ENCODE measurements at places on chromosomes 5 and 9.

DNA sequence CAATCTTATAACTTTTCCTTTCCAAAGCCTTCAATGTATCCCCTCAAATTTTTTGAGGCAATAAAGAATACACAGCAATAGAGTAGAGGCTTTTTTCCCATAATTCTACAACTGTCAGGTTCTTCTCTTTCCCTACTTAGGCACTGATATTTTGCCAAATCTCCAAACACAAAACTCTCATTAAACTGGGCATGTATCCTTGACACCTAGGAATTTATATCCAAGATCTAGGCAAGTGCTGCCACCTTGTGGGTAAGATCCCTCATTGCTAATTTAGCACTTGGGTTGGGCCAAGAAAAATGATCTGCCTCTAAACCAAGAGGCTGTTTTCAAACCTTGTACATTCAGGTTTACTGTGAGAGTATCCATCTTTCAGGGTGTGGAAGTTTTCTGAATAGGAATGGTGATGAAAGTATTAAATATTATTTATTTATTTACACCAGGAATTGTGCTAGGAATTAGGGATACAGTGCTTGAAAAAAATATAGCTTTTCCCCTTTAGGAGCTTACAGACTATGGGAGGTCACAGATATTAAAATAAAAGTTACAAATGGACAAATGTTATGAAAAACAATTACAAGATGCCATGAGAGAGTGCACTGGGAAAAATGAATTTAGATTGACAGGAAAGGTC lies 17.6 kb downstream of the TSTD2 start:
- no peak for DNase-seq

- no peak for DNase-seq
Observed at GRCh38 chr9:133981958-133982681, 10.0 kb downstream of the VAV2 start.

DNA sequence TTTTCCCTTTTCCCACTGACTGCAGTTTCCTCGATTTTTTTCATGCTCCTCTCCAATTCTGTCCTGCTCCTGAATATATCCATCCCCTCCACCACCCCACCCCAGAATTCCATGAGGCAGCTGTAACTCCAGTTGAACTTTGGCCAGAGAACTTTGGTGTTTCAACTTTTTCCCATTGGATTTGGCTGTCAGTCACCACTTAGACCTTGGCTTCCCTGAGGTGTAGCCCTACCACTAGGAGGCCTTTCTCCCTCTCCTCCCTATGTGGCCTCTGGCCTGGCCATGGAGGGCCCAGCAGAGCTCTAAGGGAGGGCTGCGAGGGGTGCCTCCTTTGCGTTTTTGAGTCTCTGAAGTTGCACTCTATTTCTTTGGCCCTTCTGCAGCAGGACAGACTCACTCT lies 261.3 kb downstream of the PIK3R1 start:
- no peak for DNase-seq

DNA sequence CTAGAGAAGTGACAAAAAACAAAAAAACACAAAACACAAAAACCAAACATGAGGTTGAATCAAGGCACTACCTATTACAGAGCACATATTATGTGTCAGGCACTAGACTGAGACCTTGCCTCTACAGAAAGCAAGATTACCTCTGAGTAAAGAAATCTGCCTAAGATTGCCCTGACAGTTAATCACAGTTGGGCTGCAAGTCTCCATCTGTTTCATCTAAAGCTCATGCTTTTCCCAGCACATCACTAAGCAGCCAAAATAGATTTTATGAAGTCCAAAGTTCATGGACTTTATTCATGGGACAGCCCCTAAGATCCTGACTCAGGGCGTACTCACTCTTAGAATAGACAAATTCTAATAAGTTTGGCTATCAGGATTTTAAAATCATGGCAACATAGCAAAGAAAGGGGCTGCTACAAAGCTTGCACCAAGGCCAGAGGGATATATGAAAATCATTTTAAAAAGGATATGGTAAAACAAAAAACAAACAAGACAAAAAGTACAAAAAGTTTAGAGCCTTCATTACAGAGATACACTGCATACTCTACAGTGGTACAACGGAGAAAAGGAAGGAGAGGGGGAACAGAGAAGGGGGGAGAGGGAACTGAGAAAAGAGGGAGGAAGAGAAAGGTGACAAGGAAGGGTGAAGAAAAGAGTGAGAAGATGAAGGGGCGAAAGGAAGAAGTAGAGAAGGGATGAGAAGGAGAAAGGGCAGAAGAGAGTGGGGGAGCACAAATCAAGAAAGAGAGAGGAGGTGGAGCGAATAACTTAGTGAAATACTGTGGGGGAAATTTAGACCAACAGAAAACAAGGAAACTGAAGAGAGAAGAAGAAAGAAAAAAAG lies 58.2 kb downstream of the RICTOR start:
- DNase-seq = no peak

DNA sequence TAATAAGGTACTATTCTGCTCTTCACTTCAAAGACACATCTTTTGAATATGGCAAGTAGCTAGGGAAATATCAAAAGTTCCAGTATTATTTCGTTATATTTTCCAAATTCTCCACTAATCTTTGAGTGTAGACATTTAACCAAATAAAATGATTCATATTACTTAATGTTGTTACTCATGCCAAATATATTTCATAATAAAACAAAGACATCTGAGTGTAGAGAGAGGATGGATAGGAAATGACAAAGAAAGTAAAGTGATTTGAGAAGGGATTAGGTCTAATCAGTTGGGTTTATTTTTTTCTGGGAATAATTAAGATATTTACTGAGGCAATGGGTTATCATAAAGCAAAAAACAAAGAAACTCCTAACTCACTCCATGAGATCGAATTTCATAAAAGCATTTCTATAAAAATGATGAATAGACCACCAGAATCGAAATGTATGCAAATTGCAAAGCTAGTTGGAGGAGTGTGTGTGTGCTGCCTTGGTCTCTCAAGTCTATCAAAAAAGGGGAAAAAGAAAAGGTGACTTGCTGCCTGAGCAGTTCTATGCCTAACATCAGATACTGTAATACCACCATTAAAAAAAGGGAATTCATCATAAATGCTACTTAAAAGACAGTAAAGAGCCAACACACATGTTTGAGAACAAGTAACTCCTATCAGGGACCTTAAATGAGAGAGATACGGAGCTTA lies 255.5 kb downstream of the PDE4D start:
- no peak for DNase-seq

DNA sequence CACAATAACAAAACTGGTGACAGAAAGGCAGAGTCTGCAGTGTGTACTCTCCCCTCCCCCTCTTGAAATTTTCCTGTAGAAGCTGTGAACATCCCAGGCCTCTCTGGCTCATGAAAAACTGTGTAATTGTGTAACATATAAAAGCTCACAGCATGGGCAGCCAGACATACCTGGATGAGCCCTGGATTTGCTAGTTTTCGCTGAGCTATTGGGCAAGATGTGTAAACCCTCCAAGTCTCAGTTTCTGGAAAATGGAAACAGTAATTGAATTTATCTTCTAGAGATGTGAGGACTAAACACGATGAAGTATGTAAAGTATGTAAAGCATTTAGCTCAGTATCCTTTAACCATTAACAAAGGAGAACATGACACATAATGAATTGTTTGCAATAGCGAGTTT lies 143.2 kb upstream of the ANKH start:
- no peak for DNase-seq

DNA sequence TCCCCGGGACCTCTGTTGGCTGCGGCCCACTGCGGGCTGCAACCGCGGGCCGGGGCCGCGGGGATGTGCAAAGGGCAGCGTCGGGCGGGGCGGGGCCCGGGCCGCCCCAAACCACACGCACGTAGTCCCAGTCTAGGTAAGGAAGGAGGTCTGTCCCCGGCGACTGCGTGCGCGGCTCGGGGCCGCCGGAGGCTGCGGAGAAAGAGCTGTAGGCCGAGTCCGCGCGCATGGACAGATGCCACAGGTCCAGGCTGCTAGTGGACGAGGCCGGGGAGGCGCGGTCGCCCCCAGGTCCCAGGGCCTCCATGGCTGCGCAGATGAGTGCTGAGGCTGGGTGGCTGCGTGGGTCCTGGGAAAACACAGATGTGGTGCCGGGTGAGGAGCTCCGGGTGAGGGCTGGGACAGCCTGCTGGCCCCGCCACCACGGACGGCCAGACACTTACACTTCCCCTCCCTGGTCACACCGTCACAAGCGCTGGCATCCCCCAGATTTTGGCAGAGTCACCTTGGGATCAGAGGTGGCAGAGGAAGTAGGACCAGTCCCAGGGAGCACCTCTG lies 4.5 kb downstream of the SHROOM1 start:
- no peak for DNase-seq

DNA sequence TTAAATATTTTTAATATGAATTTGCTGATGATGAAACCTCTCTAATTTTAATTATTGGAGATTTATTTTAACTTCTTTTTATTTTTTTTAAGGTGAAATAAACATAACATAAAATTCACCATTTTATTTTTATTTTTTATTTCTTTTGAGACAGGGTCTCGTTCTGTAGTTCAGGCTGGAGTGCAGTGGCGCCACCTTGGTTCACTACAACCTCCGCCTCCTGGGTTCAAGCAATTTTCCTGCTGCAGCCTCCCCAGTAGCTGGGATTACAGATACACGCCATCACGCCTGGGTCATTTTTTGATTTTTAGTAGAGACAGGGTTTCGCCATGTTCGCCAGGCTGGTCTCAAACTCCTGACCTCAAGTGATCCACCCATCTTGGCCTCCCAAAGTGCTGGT lies 402.9 kb downstream of the PRR16 start:
- no peak for DNase-seq

- no peak for DNase-seq
Observed at GRCh38 chr9:90546200-90546599, 96.4 kb downstream of the DIRAS2 start.

DNA sequence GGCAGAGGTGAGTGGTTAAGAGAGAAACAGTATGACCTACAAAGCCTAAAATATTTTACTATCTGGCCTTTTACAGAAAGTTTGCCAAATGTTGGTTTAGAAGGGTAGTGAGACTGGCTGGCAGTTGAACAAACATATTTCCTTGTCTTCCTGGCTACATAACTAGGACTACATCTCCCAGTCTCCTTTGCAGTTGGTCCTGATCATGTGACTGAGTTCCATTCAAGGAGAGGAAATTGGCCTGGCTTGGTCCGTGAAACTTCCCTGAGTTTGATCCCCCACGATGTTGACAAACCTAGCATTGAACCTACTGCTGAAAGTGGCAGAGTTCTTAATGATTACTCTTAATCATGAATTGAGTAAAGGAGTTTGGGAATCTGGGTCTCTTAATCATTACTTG lies 280.8 kb downstream of the SLIT3 start:
- no peak for DNase-seq

DNA sequence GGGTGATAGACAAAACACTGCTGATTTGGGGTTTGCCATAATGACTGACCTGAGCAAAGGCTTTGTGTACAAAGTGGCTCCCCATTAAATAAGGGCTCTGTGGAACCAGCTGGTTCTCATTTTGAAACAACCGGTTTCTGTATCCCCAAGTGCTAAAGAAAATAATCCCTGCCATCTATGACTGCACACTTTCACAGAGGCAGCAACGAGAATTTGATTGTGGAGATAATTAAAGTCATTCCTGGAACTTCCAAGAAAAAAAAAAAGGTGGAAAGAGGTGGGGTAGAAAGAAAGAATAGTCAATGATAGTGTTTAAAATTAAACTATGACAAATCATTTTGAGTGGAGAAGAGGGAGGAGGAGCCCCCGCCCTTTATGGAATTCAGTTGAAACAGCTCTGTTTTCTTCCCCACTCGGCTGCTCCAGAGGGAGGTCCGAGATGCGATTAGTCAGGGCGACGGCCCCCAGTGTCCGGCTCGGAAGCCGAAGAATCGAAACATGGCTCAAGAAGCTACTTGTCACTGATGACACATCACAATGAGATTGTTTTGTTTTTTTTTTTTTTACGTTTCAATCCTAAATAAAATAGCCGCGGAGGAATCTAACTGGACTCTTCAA lies 38.4 kb downstream of the EBF1 start:
- no peak for DNase-seq

GRCh38 chr9:127684576-127684975 lies 22.2 kb upstream of the CFAP157 start:
- no peak for DNase-seq

DNA sequence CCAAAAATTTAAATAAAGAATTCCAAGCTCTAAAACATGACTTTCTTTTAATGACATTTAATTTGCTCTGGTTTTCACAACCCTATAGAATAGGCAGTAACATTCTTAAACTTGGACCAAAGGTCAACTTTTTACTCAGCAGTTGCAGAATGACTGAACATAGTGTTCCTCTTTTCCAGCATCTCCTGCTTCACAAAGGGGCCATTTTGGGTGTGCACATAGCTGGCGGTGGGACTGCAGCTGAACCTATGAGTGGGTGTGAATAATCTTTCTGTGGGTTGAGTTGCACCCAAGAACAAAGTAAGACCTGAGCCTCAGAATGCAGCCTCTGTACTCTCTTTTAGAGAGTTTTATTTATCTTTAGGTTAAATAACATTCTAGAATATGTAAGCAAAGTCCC lies 96.9 kb upstream of the HAPLN1 start:
- DNase-seq = no peak

DNA sequence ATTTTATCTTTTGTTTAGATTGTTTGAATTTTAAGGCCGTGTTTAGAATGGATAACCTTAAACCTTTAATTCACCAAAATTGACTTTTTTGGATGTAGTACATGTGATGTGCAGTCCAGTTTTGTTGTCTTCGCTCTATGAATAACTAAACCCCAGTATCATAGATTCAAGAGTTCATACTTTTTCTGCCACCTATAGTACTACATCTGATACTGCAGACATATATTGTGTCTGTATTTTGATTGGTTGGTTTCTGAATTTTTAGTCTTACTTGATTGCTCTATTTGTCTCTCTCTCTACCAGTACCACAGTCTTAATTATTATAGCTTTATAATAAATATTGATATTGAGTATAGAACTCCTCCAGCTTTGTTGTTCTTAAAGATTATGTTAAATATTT lies 58.1 kb downstream of the PPIP5K2 start:
- no peak for DNase-seq

GRCh38 chr5:181187500-181188213 lies 17.3 kb downstream of the TRIM7 start:
- DNase-seq = no peak

GRCh38 chr9:16625811-16626210 lies 244.7 kb downstream of the BNC2 start:
- DNase-seq = no peak

DNA sequence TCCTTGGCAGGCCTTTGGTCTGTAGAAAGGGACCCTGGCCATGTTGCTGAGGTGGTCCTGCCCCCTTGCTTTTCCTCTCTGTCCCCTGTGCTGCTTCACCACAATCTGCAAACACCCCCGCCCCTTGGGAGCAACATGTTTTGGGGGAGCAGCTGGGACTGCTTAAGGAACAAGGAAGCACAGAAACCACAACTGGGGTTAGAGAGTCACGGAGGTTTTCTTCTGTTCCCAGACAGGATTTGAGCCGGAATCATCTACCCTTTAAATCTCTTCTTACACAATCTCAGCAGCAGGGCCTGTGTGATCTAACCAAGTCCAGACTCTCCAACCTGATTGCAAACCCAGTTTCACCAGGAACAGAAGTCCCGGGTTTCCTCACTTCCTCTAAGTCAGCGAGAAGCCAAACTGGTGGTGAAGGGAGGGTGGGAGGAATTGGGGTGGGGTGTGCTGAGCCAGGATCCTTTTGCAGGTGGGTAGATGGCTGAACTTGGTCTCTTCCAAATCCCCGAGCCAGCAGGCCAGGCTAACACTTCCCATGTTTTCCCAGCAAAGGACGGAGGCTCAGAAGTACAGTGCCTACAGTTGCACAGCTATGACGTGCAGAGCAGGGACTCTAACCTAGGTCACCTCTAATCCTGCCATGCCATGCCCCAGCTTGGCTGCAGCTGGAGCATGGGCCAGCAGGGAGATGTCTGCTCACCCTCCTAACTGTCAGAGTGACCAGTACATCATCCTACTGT lies 25.0 kb downstream of the SH3PXD2B start:
- DNase-seq = no peak

- no peak for DNase-seq
Observed at GRCh38 chr9:97366476-97366875, 45.4 kb upstream of the TDRD7 start.

Measured in amygdala (tissue), 56 donors.